ENCODE measurements at places on chromosomes 4 and X.

DNA sequence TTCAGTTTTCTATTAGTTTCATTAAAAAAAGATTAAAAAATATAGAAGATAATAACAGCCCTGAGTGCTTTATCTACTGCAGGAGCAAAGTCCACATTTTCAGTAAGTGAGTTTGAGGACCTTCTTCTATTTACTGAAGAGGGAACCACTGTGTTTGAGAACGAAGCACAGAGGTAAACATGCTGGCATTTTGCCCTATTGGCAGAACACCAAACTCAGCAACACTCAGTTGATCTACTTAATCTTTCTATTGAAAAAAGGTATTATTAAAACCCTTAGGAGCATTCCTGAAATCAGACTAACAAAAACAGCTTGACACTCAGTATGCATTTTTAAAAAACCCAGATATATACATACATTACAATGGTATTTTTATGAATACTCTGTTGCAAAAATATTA, 1496.7 kb downstream of the TECRL start:
- no peak for DNase-seq

DNA sequence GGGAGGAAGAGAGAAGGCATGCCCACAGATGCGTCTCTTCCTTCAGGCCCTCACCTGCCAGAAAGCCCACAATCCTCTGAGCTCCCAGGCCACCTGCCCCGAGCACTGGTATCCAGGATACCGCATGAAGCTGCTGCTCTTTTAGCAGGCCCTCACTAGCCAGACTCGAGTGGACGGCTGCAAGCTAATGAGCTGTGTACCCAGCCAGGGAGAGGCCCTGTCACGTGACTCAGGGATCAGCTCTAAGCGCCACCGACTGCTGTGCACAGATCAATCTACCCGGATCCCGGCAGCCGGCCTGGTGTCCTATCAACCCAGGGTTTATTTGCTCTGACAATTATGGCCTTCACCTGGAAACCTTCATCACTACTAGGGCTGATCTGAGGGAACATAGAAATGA, 39.0 kb downstream of the BCOR start:
- DNase-seq, result no peak

DNA sequence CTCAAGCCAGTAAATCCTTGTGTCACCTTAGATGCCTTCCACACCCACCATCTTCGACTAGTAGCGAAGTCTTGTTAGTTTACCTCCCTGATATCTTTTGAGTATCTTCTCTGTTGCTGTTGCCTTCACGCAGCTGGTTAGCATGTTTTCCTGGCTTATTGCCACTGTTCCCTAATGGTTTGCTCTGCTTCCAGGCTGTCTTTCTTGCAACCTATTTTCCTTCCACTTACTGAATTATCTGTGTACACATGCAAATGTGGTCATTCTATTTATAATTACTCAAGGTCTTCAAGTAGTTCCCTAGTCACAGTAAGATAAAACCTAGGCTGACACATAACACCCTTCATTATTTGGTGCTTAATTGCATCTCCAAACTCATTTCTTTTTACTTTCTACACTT, 89.5 kb downstream of the UGT8 start:
- DNase-seq, result no peak

DNA sequence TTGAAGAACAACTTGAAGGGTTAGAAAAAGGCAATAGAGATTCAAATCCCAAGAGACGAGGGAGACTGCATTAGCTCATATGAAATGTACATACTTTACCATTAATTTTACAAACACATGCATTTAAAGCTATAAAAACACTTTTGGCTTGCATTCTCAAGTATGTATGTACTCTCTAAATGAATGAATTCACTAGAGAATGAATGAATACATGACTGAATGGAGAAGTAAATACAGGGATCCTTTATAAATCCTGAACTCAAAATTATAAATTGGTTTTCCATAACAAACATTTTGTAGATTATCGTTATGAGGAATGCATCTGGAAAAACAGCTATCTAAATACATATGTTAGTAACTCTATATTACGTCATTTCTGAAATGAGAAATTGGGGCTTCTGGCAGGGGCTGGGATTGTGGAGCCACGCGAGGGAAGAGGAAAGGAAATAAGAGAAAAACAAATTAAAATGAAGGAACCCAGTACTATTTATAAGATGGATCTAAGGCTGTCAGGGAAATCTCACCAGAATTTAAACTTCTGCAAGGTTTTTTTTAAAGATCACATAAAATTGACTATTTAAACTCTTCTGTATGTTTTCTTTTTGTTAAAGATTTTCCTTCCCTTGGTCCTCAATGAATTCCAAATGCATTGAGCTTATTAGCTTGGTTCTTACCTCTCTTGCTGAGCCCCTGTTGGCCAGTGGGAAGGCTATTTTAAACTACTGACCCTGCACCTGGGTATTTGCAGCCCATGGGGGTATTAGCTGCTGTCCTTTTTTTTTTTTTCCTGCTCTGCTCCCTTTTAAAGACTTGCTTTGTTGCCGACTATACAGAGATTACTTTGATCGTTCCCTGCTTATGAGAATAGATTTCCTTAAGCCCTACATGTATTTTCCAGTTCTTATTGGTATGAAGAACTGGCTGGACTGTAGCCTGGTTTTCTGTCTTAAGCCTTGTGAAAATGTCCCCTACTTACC, 207.8 kb downstream of the ADGRL3 start:
- DNase-seq, result no peak

DNA sequence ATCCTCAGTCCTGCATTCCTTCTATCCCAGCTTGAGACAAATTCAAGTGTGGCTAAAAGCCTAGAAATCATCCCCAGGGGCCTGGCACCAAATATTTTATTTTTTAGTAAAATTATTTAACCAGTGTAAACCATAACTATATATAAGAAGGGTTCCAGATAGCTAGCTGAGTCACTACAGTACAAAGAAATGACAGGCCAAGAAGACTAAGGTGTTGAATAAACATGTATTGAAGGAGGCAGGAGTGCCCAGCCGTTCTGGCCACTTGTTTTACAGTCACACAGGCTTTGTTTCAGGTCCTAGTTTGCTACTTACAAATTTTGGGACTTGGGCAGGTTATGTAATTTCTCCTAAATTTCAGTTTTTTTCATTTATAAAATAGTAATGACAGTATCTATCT, 225.9 kb upstream of the PITX2 start:
- no peak for DNase-seq

- no peak for DNase-seq
These were observed 93.6 kb upstream of the CPEB2 start for GRCh38 chr4:14908635-14909034.

GRCh38 chrX:1384658-1385252, 7.2 kb downstream of the SLC25A6 start:
- no peak for DNase-seq

DNA sequence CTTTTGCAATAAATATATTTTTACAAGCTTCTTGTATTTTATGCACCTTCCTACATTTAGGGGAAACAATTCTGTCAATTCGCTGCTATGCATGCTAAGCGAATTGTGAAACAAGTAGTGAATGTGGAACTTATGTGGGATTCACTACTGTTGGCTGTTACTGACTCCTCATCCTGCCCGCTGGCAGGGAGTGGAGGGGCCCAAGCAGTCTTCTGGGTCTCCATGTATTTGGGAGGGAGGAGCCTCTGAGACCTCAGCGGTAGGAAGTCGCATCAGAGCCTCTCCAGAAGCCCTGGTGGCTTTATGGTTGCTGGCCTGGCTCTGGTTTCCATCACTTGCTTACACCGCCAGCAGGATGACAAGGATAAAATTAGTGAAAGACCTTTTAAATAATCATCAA, 3.7 kb upstream of the SETD7 start:
- no peak for DNase-seq

GRCh38 chrX:16005917-16006316, 117.4 kb upstream of the GRPR start:
- DNase-seq, result no peak

- no peak for DNase-seq
These were observed 210.0 kb downstream of the SPANXN3 start for GRCh38 chrX:143306991-143307937.

- no peak for DNase-seq
These were observed 54.1 kb downstream of the TLR10 start for GRCh38 chr4:38728631-38729141.

Data from KG1 (cell line).